ENCODE measurements at places on chromosomes 12 and 14.

GRCh38 chr14:96139879-96140278, 64.8 kb upstream of the BDKRB2 start:
- DNase-seq = no peak

DNA sequence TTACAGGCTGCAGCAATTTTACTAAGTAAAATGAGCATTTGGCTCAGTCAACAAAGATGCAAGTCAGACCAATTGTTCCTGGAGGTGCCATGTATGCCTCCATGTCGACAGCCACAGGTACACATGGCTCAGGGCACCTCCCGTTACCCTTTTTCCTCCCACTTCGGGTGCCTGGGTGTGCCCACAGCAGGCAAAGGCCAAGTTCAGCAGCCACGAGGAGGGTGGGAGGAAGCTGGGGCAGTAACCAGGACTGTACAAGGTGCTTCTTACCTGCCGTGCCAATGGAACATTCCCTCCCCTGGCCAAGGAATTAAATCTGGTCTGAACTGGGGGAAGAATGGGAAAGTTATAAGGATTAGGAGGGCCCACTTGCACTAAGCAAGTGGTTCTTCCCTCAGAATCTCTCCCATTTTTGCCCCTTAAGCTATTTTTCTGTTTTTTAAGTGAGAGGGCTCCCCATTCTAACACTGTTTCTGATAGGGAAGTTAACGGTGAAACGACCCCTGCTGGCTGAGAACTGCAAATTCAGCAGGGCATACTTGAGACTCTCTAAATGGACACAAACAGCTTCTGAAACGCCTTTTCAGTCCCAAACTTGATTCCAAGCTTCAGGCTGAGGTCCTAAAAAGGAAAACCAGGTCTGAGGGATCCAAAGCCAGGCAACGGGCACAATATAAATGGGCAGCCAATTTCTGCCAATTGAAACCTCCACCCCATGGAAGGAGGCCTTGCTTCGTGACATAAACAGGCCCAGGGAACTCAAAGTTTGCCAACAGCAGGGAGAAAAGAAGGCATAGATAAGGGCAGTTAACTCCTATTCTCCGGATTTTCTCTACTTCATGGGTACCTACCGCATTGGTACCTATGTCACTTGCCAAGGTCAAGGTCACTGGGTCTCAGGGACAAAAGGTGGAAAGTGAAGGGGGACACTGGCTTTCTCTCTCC, 24.8 kb downstream of the CLECL1 start:
- DNase-seq = peak; percentile 56

GRCh38 chr12:9724023-9724422, 8.9 kb downstream of the CLECL1 start:
- DNase-seq = no peak

DNA sequence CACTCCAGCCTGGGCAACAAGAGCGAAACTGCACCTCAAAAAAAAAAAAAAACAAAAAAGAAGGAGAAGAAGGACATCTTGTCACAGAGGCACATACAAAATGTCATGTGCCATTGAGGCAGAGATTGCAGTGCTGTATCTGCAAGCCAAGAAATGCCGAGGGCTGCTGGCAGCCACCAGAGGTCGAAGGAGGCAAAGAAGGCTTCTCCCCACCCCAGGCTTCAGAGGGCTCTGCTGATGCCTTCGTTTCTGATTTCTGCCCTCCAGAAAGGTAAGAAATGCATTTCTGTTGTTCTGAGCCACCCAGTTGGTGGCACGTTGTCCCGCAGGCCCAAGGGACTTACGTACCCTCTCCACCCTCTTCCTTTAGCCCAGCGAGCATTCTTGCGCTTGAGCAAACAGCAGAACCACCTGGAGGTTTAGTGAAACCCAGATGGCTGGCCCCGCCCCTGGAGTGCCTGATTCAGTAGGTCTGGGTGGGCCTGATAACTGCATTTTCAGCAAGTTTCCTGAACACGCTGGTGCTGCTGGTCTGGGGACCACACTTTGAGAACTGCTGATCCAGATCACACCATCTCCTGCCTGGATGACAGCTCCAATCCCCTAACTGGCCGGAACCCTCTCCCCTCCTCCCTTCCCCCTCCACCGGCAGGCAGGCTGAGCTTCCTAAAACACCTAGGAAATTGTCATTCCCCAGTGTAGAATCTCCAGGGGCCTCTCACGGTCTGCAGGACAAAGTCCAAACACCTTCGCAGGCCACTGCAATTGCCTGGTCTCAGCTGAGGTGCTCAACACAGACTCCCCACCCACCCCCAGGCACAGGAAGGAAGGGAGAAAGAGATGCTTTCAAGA, 21.1 kb upstream of the SCARB1 start:
- no peak for DNase-seq

DNA sequence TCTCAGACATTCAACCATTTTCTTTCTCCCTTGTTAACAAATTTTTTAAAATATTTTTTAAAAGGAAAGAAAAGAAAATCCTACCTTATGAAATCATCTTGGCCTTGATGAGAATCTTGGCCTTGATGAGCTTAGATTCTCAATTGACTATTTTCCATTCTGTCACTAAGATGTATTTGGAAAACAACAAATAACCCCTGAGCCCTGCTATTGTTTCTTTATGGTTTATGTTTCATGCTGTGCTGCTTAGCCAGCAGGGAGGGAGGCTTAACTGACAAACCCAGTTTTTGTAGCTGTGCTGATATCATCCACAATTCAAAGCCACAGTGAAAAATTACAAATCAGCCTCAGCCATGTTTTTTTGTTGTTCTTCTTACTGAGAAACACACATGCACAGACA, 404.1 kb downstream of the RAD51B start:
- no peak for DNase-seq

Measured in stimulated activated CD4-positive, alpha-beta T cell treated with anti-CD3 and anti-CD28 coated beads, Interleukin-2, amount 100 ng/mL, for 4 hours (primary cell).